ENCODE measurements at places on chromosomes 5 and 9.

DNA sequence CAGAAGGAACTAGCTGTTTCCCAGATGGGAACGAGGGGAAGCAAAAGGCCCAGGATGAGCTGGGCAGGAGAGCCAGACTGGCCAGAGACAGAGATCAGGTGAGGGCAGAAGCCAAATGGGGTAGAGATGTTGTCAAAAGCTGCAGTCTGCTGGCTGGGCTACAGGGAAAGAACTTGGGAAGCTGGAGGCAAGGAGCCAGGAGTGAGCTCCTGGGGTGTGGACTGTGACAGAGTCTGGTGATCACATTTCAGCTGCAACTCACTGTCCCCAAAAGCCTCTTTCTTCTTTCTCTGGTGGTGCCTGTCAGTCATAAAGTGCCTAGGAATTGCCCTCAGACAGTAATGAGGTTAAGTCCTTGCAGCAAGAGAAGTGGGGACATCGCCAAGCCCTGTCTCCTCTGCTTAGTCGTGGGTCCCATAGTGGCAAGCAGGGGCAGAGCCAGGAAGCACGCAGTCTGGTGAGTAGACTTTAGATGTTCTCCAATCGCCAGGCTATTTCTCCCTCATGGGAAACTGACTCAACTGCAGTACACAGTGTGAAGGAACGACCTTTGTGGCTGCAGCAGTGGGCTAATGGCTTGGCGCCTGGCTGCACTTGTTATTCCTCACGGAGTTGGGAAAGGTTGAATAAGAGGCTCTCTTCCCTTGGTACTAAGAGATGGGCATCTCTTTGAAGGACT is 2.5 kb upstream of the FSD1L start:
- DNase-seq = no peak

DNA sequence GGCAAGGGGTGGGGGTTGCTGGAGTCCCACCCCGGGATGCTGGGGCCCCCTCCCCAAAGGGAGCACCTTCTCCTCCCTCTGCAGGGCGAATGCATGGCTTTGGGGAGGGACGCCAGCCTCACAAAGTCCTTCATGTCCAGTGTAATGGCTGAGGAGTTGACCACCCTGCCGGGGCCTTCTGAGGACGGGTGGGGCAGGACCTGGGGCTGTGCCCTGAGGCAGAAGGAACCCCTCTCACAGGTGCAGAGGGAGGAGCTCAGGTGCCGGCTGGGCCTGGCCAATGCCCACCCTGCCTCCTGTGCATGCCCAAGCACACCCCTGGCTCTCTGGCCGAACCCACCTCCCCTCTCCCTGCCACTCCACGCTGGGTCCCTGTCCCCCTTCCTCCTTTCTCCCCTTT is 64.3 kb upstream of the RNU6ATAC start:
- DNase-seq = no peak

- no peak for DNase-seq
Measured at GRCh38 chr9:127931092-127931881, 710 bp upstream of the PIP5KL1 start.

- no peak for DNase-seq
Measured at GRCh38 chr5:44389090-44389822, at the start of gene FGF10. TSS of gene FGF10 (minus strand) at chr5:44389420. CDS start at chr5:44388682, 738 bp downstream.

DNA sequence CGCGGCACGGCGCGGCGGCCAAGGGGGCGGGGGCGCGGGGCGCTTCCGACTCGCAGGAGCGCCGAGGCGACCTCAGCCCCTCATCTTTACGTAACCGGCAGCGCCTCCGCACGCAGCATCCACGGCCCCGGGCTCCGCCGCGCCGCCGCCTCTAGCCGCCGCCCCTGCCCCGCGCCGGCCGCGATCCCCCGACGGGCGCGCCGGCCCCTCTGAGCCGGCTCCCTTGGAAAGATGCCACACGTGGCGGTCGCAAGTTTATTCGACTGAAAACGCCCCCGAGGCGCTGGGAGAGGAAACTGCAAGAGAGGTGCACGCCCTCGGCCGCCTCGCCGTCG is 1.0 kb downstream of the KLF9 start:
- no peak for DNase-seq
